ENCODE measurements at places on chromosomes 1 and 21.
A peak's percentile ranks its signal among the peaks of the same experiment; 100 is the strongest.

GRCh38 chr1:51019811-51020210, 49.8 kb downstream of the CDKN2C start:
- no peak for DNase-seq

DNA sequence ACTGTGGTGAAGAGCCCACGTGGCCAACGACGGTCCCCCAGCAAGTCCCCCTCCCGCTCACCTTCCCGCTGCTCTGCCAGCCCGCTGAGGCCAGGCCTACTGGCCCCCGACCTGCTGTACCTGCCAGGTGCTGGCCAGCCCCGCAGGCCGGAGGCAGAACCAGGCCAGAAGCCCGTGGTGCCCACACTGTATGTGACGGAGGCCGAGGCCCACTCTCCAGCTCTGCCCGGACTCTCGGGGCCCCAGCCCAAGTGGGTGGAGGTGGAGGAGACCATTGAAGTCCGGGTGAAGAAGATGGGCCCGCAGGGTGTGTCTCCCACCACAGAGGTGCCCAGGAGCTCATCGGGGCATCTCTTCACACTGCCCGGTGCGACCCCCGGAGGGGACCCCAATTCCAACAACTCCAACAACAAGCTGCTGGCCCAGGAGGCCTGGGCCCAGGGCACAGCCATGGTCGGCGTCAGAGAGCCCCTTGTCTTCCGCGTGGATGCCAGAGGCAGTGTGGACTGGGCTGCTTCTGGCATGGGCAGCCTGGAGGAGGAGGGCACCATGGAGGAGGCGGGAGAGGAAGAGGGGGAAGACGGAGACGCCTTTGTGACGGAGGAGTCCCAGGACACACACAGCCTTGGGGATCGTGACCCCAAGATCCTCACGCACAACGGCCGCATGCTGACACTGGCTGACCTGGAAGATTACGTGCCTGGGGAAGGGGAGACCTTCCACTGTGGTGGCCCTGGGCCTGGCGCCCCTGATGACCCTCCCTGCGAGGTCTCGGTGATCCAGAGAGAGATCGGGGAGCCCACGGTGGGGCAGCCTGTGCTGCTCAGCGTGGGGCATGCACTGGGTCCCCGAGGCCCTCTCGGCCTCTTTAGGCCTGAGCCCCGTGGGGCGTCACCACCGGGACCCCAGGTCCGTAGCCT, 46.8 kb downstream of the TRIM11 start:
- no peak for DNase-seq

DNA sequence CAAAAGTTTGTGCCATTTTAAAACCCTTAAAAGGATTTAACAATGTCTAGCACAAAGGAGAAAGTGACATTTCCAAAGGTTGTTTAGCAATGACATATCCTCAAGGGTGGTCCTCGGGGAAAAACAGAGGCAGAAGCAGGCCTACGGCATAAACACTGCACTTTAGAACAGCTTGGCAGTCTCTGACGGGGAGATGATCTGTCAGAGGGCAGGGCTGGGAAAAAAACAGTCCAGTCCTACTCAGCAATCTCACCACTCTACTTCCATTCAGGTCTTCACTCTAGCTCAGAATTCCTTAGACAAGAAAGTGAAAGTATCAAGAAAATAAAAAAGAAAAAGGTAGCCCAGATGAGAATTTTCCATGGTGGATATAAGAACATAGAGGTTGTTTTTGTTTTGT, 4.1 kb downstream of the CRYZ start:
- no peak for DNase-seq

- DNase-seq = peak; percentile 6
Measured at GRCh38 chr1:111441573-111442192, 7.4 kb downstream of the WDR77 start.

DNA sequence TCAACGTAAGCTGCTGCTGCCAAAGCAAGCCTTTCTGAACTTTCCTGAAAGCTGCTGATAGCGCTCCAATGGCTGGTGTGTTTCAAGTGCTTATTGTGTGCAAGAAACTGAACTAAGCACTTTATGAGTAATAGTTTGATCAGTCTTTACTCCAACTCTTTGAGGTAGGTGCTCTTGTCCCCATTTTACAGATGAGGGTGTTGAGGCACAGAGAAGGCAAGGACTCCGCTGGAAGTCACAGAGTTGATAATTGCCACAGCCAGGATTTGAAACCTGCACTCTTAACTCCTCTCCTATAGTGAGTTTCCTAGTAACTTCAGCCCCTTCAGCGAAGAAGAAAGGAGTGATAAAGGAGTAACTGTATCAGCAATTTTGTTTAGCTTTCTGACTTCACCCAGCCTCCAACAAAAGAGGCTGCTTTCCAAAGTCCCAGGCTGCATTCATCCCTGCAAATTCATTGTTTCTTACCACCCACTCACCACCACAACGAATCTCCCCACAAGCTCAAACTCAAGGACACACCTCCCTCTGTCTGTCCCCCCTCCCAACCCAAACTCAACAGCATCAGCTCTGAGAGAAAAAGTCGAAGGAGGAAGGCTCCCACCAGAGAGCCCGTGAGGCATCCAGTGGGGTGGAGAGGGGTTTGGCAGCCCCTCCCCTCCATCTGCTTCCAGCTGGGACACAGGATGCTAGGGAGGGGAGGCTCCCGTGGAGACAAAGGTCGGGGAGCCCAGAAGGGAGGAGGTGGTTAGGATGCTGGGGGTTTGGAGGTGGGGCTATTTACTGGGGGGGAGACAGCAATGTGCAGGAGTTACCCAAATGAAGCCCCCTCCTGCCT, 139.6 kb downstream of the NAV1 start:
- DNase-seq = peak; percentile 36

DNA sequence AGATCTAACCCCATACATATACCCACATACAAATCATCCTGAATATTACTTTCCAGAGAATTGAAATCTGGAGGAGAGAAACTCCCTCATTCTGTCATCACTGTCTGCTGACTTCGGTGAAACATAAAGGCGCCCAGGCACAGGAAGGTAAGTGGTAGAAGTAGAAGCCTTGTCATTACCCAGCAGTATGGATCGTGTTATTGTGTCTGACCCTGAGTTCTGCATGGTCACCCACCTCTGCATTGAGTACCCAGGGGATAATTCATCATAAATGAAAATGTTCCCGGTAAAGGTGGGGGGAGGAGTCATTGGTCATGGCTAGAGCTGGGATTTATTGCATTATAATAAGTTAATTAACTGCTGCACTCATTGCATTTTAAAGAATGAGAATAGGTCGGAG, 342.6 kb upstream of the PKN2 start:
- no peak for DNase-seq

DNA sequence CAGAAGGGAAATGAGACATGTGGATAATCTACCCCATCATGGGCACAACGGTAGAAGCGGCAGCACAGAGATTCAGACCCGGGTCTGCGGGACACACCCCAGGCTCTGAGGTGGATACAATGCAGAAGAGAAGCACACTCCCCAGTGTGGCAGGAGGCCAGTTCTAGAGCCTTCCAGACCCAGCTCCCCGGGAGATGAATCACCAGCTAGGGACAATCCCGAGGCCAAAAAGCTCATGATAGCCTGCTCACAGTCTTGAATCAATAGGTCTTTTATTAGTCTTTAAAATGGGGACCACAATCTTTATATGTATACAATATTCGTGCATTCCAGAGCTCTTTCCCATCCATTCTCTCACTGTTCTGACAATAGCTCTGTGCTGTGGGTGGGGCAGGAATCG, 57.3 kb upstream of the DIRAS3 start:
- DNase-seq = peak; percentile 21

- peak; percentile 57 for DNase-seq
Measured at GRCh38 chr1:61561666-61562065, 163.3 kb downstream of the TM2D1 start.

GRCh38 chr1:203362720-203363025, 11.8 kb upstream of the FMOD start:
- no peak for DNase-seq

DNA sequence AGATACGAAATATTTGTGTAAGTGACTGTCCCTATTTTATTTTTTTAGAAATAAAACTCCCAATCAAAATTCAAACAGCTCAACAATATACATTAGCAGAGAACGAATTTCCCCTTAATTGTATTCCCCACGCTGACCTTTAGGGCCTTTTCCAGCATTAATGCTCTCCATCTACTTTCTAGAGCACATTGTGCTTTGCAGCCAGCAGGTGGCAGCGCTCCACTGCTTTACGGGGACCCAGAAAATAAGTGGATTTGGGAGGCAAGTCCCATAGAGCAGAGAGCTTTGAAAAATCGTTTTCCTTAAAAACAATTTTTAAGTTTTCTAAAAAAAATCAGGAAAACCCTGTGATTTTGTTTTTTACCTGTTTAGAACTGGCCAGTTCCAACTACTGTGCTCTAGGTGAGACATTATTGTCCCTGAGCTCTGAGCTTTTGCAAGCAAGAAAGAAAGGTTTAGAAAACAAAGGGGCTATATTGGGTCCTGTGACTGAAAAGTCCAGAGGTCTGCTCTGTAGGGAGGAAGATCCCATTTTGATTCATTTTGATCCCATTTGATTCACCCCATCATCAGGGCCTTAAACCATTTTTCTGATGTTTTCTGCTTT, 144.4 kb upstream of the ZNF644 start:
- peak; percentile 46 for DNase-seq

GRCh38 chr21:32338209-32338921, 39.7 kb downstream of the MRAP start:
- no peak for DNase-seq

GRCh38 chr1:190320952-190321351, 156.7 kb downstream of the BRINP3 start:
- peak; percentile 29 for DNase-seq

- no peak for DNase-seq
Measured at GRCh38 chr1:155009221-155009711, 6.7 kb downstream of the ZBTB7B start.

DNA sequence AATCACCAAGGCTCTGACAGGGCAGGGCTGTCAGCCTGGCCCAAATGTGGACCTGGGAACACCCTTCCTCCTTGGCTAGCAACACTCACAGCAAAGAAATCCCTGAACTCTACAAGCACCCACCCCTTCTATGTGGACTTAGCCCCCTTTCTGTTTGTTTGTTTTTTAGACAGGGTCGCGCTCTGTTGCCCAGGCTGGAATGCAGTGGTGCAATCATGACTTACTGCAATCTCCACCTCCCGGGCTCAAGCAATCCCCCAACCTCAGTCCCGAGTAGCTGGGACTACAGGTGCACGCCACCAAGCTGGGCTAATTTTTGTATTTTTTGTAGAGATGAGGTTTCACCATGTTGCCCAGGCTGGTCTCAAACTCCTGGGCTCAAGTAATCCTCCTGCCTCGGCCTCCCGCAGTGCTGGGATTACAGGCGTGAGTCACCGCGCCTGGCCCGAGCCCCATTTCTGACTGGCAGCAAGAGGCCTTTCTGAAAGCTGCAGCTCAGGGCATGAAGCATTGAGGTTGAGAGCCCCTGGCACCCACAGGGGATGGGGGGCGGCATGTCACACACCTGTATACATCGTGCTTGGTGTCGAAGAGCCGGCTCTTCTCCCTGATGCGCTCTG, 16.2 kb downstream of the RIPK4 start:
- DNase-seq = no peak

GRCh38 chr1:228902781-228903433, 167.6 kb downstream of the RHOU start:
- peak; percentile 99 for DNase-seq

Data from fibroblast of skin of right biceps (primary cell).